ENCODE measurements at places on chromosomes 1 and 21.

DNA sequence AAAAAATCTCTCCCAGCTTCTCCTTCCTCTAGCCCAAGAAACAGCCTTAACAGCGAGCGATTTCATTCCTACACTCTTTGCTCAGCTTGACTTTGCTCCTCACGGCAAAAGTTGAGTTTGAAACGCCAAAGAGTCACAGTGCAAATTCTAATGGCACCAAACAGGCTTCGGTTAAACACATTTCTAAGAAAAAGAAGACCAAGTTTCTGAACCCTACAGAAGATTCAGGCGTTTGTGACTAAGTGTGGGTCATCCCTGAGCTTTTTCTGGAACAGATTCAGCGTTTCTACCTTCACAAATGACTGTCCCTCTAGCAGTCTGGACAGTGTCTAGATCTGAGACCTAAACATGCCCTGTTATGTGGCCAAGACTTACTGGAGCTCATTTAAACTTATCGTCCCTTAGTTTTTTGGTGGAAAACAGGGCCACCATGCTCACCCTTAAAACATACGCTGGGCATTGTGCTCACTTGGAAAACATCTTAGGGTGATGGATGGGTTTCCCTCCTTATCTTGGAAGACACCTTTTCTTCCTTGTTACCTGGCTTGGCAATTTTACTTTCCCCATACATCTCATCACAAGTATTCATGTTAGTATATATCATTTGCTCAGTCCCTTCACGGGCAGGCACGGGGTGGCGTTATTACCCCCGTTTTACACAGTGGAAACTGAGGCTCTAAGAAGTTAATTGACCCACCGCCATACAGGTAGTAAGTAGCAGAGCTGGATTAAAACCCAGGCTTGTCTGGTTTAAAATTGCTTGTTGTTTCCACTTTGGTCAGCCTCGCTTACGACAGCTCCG lies 1.0 kb downstream of the C1orf198 start:
- no peak for DNase-seq

DNA sequence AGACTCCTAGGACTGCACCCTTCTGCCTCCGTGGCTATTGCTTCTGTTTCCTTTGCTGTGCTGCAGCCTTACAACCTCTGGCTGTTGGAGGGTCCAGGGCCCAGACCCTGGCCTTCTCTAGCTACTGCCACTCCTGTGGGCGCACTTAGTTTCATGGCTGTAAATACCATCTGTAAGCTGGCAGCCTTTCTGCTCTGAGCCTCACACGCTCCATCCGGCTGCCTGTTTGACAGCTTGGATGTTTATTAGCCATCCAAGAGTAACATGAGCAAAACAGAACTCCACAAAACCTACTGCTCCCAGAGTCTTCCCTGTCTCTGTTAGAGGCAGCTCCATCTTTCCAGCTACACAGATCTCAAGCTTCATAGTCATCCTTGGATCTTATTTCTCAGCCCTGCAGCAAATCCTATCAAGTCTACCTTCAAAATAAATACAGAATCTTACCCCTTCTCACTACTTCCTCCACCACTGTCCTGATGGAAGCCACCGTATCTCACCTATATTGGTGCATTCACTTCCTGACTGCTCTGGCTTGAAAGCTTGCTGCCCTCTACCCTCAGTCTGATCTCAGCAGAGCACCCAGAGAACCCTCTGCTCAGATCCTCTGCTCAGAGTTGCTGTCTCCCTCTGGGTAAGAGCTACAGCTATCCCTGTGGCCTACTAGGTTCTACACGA lies 19.1 kb downstream of the SLC25A33 start:
- no peak for DNase-seq

DNA sequence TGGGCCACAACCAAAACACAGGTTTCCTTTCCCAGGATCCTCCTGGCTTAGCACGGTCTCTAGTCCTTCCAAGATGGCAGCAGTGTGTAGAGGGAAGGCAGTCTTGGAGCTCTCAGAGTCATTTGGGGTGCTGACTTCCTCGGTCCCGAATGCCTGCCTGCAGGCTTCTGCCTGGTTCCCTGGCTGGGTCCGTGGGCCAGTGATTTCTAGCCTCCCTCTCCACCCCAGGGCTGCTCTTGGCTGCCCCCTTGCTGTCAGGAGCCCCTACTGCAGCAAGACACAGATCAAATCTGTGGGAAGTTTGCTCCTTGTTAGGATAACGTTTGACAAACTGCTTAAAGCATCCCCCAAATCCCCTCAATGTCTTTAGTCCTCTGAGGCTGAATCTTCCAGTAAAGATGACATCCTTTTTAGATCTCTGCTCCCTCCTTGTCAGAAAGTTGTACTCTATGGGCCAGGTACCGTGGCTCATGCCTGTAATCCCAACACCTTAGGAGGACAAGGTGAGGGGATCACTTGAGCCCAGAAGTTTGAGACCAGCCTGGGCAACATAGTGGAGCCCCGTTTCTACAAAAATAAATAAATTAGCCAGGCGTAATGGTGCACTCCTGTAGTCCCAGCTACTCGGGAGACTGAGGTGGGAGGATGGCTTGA lies 272.5 kb downstream of the RRAGC start:
- DNase-seq, result peak; percentile 68

DNA sequence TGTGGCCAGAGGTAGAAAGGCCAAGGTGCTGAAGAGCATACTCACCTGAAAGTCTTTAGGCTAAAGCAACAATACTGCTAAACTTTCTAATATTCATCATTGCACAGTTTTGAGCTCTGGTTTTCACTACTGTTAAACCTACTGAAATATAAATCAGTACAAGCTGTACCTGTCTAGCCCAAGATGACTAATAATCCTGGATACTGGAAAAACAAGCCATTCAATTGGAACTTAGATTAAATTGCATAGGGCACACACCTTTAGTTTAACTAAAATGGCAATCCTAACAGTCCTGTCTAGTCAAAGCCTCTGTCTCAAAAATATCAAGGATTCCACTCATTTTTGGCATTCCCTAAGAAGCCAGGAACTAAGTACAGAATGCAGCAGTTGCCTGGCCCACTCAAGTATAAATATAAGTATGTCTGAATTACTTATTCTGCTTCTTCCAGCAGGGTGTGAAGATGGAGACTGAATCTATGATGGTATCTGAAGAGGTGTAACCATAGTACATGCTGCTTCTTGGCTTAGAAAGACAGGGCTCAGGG lies 3.1 kb downstream of the CHML start:
- no peak for DNase-seq

- DNase-seq, result no peak
Measured at GRCh38 chr1:12048372-12048771, 14.7 kb upstream of the TNFRSF8 start.

DNA sequence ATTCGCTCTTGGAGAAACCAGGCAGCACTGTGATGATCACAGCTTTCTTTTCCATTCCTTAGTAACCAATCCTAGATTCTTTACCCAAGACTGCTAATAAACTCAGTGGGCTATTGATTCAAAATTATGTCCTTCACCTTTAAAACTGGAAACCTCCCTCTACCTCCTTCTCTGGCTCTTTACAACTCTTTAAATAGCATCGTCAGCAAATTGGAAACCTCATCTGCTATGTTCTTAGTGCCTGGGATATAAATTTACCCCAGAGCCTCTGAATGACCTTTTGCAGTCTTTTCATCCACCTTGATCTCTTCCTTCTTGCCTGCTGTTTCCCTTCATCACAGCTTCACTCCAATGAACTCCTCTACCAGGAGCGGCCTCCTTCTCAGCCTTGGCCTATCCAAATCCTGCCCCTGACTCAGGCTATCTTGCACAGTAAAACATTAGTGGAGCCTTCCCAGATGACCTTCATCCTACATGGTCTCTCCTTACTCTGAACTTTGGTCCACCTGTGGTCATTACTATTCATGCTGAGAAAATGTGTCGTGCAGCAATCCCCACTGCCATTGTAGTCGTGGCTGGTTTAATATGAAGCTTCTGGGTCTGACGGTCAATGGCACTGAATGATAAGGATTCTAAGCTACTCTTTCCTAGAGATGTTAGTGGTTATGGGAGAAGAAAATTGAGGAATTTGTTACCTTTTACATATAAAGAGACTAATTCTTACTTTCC lies 644.1 kb downstream of the SMYD3 start:
- no peak for DNase-seq

GRCh38 chr1:97139512-97139911 lies 417.9 kb downstream of the PTBP2 start:
- DNase-seq, result no peak

DNA sequence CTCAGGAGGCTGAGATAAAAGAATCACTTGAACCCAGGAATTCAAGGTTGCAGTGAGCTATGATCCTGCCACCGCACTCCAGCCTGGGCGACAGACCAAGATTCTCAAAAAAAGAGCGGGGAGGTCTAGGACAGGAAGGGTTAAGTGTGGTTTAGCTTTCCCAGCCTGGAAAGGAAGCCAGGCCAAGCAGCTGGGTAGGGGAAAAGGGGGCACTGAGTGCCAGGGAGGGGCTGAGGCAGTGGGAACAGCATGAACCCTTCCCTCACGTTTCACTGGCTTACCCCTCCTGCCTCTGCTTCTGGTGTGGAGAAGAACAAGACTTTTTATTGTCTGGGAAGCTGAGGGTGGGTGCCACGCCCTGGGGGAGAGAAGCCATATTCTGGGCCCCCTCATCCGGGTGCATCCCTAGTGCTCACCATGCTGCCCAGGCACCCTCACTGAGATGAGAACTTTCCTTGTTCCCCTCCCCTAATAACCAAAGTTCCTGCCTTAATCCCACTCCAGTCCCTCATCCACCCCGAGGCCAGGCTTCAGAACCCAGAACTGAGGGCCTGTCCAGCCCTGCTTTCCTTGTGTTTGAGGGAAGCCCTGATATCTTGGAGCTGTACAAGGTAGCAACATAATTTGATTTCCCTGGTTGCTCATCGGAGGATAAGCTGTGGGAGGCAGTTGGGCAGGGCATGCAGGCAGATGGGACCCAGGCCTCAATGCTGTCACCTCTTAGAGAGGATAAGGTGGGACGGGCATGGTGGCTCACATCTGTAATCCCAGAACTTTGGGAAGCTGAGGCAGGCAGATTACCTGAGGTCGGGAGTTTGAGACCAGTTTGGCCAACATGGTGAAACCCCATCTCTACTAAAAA lies 2.0 kb upstream of the LMNA start:
- no peak for DNase-seq

GRCh38 chr21:16020878-16021277 lies 291.1 kb downstream of the USP25 start:
- DNase-seq, result no peak

- DNase-seq, result peak; percentile 58
Measured at GRCh38 chr1:35807614-35808449, at the start of gene AGO4. AGO4 (plus strand) TSS chr1:35808016; CDS start chr1:35808417, 401 bp downstream.

DNA sequence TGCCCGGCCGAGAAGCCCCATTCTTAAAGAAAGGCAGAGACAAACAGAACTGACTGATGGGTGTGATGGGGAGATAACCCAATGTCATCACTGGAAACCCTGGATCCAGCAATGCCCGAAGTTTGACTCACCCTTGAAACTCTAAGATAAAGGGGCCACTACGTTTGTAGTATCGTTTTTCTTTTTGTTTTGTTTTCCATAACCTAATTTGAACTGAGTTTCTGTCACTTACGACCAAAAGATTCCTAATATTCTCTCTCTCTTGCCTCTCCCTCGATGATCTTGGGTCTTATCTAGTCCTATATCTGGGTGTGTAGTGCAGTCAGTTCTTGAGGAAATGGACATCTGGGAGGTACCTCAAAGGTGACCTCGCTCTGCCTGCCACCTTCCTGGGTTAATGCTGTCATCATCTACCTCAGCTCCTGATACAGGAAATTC lies 57.8 kb upstream of the ID3 start:
- no peak for DNase-seq

- no peak for DNase-seq
Measured at GRCh38 chr1:111179968-111180533, 20.4 kb downstream of the DENND2D start.

DNA sequence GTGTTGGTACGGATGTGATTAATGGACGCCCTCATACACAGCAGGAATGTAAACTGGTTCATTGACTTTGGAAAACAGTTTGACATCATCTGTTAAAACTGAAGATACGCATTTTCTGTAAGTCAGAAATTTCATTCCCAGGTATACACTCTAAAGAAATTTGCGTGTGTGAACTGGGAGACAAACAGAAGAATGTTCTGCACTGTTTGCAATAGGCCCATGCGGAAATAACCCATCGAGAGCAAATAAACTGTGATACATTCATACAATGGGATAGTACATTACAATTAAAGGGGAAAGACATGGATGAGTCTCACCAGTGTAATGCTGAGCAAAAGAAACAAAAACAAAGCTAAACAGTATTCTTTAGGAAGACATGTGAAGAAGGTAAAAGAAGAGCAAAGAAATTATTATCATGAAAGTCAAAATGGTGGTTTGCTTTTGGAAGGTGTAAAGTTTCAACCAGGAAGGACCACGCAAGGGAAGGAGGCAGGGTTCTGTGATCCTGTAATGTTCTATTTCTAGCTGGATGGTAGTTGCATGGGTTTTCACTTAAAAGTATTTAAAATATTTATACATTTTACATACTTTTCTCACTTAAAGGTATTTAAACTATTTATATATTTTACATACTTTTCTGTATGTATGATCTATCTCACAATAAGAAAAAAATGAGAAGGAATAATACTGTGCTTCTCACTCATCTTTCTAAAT lies 30.3 kb downstream of the INTS7 start:
- DNase-seq, result no peak

- DNase-seq, result no peak
Measured at GRCh38 chr1:7113822-7114221, 328.6 kb downstream of the CAMTA1 start.

DNA sequence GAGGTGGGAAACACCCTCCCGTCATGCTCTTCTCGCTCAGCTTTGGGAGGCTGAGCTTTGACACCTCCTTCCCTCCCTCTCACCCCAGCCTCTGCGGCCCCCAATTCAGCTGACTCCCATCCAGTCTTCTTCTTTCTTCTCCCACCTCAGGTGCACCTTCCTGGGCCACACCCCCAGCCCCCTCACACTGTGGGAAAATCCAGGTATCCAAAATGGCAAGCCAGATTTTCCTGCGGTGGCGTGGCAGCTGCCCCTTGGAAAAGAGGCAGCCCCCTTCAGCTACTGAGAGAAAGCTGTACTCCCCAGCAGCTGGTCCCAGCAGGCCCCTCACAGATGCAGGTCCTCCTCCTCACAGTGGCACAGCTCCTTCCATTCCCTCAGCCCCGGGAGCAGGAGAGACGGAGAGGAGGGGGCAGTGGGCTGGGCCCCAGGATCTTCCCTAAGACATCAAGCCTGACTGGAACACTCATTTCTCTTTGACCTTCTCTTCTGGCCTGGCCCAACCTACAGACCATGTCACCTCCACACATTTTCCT lies 61.6 kb downstream of the OPTC start:
- DNase-seq, result no peak

GRCh38 chr1:80059940-80060339 lies 1053.4 kb upstream of the ADGRL4 start:
- DNase-seq, result no peak

DNA sequence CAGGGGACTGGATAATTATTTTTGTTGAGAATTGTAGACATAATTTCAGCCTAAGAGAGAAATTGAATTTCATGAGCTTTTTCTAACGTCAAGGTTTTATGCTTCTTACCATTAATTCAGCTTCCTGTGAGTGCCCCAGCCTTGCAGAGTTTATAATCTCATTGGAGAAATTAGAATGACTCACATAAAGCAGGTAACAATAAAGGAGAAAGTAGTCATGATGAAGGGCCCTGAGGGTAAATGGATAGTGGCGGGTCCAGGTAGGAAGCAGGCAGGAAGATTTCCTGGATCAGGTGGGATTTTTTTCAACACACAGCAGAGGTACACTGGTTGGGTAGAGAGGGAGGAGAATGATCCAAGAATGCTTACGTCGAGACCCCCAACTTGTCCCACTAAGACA lies 311.4 kb downstream of the BARHL2 start:
- no peak for DNase-seq

- DNase-seq, result no peak
Measured at GRCh38 chr1:165562571-165562970, 18.8 kb downstream of the LRRC52 start.

All from stimulated activated naive CD8-positive, alpha-beta T cell treated with anti-CD3 and anti-CD28 coated beads, Interleukin-15, Interleukin-2, amounts not matched to agents 100 U/mL and 50 U/mL, for 24 hours (primary cell).